HT-29 (cell line): ENCODE measurements at places on chromosomes 4 and X. TPM values are rescaled to one million over a fixed set of nuclear protein-coding genes. Genes with fewer than 3 reads are reported as not detected.

GRCh38 chr4:111676533-111676932 is 468.7 kb upstream of the FAM241A start:
- DNase-seq: no peak

- DNase-seq: no peak
Measured at GRCh38 chrX:19698122-19698521, 182.8 kb upstream of the MAP3K15 start.

GRCh38 chrX:23570674-23571343 is 96.5 kb upstream of the PRDX4 start:
- DNase-seq: no peak

DNA sequence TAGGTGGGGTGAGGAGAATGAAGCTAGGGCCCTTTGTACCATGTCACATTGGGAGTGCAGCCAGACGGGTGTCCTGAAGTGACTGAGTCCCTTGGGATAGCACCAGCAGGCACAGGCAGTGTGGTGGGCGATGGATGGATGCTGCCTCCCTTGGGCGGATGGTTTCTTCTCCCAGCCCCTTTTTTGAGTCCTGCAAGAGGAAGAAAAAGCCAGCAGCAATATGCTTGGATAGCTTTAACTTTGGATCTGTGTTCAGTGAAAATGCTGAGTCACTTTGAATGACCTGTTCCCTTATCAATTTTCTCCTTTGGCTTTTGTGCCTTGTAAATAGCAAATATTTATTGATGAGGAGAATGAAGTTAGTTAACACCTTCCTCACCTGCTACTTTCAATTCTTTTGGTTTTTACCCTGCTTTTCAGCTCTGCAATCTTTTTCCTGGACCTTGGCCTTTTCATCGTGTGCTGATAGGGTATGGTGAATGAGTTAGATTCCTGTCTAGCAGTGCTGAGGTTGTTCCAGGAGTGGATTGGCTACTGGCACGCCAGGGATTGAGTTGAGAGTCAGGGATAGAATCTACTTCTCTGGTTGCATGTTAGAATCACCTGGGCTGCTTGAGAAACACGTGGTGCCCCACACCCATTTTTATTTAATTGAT is 10.2 kb downstream of the DCUN1D4 start:
- DNase-seq: peak; percentile 49

- no peak for DNase-seq
Measured at GRCh38 chrX:108442901-108443464, 3.3 kb downstream of the COL4A5 start.

DNA sequence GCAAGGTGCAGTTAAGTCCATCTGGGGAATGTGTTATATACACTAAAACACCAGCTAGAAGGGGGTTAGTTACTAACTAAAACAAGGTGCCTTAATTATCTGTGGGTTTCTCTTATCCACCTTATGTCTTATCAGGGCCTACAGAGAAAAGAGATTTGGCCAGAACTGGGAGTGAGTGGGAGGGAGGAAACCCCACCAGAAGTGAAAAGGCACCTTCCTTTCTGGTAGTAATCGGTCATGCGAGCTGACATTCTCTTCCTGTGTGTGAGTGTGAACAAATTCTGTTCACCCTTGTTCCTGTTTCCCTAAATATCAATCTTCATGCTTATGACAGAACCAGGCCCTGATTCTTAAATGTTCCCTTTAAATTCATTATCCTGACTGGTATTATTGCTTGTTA is 43.5 kb downstream of the SRPX2 start:
- DNase-seq: no peak

DNA sequence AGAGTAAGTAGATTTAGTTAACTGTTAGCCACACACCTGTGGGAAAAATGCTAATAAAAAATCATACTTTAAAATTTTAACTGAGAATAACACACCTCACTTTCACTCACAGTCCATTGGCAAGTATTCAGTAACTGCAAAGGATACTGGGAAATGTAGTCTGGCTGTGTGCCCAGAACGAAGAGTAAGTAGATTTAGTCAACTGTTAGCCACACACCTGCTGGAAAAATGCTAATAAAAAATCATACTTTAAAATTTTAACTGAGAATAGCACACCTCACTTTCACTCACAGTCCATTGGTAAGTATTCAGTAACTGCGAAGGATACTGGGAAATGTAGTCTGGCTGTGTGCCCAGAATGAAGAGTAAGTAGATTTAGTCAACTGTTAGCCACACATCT is 178.4 kb upstream of the NWD2 start:
- DNase-seq: peak; percentile 29

The RAB9B gene
- total RNA-seq: not detected in 2 replicates

The PCDH18 gene
- total RNA-seq: not detected in 2 replicates
